ENCODE measurements at places on chromosomes 2 and 18.

GRCh38 chr2:7738596-7738995, 821.4 kb downstream of the RNF144A start:
- no peak for DNase-seq

DNA sequence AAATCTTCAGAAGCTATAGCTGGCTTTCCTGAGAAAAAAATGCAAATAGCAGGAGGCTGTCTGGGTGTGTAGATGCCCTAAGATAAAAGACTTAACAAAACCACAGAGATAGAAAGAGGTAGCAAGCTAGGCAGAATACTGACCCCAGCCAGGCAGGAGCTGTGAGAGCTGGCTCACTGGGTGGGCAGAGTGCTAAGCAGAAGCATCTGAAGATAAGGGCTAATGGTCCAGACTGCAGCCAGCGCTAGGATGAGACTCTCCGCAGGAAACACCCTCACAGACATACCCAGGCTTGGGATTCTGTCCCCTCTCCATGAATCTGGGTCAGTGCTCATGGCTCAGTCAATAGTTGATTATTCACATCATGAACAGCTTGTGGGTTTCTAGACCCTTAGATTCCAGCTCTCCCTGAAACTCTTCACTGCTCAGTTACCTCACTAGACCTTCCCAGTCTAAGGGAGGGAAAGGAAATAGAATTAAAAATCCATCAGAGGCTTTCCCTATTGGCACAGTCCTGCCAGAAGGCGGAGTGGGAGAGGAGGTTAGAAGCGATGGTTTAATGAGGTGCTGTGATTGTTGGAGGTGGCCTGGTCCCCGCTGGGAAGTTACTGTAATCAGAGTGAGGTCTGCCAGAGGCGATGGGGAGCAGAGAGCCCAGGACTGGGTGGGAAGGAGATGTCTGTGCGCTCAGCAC, 21.4 kb upstream of the CCBE1 start:
- DNase-seq, result no peak

GRCh38 chr2:181005809-181006208, 25.4 kb downstream of the UBE2E3 start:
- DNase-seq, result no peak

DNA sequence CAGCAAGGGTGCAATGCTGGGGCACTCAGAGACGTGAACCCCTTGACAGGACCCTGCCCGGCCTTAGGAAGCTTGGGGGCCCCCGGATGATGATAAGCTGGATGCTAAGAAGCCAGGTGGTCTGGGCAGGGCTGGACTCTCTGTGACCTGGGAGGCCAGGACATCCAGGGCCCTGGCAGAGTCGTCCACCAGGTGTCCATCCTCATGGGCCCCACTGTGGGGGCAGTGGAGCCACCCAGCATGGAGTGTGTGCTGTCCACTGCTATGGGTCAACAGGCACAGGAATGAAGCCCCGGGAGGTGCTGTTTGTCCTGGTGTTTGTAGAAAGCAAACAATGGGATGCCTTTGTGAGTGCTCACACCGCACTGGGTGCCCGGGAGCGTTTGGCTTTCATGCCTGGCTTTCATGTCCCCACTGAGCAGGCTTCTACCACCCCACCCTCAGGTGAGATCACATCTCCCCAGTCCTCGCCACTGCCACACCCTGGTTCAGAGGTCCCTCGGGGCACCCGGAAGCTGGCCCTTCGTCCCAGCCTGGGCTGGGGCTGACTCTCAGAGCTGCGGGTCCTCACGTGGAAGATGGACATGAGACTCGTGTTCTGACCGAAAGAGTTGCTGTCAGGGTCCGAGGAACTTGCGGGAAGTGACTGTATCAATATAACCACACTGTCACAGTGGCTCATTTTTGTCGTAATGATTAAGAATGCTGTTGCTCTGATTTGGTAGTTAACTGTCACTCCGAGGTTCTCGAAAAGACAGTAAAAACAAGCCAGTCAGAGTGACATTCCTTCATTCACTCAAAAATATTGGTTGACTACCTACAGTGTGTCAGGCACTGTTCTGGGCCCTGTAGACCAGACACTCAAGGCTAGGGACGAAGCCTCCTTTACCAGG, 53.3 kb downstream of the INHBB start:
- no peak for DNase-seq

All from T-helper 1 cell (primary cell).